ENCODE measurements at places on chromosomes 2 and 18.

DNA sequence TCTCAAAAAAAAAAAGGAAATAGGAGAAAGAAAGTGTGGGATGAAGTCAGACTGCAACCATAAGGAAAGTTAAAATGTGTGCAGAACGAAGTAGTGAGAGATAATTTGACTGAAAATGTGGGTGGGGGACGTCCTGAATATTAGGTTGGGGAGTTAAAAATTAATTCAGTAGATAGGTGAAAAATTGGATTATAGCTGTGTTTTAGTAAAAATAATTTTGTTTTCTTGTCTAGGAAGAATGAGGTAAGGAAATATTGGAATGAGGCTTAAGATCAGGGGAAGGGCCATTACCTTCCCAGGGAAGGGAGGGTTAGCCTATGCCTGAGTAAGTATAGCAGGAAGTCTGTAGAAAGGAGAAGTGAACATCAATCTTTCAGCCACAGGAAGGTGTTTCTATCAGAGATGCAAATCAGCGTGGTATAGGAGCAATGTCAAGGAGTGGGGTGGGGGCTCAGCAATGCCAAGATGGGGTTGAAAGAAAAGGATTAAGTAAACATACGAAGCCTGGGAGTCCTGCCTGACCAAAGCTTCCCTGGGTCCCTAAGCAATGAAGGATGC is 250.9 kb downstream of the PIEZO2 start:
- no peak for DNase-seq

DNA sequence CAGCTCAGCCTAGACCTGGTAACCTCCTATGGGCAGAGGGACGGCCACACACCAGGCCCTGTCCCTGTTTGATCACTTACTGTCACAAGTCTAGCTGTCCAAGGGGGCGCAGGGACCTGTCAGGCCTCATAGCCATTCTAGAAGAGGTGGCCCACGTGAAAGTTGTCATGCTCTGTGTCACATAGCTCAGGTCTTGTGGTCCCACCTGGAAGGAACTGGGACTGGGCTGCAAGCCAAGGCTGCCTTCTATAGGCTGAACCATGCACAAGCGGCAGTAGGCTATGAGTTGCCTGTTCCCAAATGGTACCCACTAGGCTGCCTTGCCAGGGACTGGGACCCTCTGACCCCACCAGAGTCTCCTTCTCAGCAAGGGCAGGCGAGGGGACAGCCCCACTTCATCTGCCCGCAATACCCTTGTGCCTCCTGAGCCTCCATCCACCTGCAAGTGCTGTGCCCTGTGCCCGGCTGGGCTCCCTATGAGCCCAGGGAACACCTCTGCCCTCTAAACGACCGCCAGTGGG is 177.5 kb downstream of the ANAPC1 start:
- DNase-seq = no peak

- no peak for DNase-seq
These were observed 216.3 kb upstream of the DTNA start for GRCh38 chr18:34493566-34494358.

DNA sequence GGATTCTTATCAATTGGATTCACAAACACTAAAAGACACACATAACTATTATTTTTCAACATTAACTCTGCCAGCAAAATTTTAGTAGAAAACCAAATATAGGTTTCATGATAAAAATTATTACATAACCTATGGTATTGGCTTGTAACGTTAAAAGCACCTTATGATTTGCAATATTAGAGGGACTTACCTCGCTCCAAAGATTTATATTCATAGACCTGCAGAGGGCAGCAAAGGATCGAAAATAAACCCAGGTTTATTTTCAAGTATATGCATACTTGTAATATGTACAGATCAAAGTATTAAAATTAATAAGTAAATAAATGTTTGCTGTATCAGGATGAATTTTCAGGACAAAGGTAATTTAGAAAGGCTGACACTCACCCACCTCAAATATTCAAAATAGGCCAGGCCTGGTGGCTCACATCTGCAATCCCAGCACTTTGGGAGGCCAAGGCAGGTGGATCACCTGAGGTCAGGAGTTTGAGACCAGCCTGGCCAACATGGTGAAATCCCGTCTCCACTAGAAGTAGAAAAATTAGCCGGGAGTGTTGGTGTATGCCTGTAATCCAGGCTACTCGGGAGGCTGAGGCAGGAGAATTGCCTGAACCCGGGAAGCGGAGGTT is 45.3 kb downstream of the LRPPRC start:
- DNase-seq = no peak

DNA sequence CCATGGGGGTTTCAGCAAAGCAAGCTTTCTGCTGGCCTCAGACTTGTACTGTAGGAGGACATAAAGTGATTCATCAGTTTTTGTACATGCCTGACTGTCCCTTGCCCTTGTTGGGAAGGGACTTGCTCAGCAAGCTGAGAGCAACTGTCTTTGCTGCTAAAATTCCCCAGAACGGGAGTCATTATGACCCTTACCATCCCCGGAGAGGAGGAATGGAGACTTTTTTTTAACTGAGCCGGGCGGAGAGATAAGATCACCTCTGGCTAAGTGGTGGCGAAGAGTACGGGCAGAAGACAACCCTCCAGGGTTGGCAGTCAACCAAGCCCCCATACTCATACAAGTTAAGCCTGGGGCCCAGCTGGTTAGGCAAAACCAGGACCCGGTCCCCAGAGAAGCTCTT is 20.4 kb upstream of the NAGK start:
- DNase-seq = no peak
